Bone marrow (tissue), 2 donors: ENCODE measurements at places on chromosomes 5 and 9.

DNA sequence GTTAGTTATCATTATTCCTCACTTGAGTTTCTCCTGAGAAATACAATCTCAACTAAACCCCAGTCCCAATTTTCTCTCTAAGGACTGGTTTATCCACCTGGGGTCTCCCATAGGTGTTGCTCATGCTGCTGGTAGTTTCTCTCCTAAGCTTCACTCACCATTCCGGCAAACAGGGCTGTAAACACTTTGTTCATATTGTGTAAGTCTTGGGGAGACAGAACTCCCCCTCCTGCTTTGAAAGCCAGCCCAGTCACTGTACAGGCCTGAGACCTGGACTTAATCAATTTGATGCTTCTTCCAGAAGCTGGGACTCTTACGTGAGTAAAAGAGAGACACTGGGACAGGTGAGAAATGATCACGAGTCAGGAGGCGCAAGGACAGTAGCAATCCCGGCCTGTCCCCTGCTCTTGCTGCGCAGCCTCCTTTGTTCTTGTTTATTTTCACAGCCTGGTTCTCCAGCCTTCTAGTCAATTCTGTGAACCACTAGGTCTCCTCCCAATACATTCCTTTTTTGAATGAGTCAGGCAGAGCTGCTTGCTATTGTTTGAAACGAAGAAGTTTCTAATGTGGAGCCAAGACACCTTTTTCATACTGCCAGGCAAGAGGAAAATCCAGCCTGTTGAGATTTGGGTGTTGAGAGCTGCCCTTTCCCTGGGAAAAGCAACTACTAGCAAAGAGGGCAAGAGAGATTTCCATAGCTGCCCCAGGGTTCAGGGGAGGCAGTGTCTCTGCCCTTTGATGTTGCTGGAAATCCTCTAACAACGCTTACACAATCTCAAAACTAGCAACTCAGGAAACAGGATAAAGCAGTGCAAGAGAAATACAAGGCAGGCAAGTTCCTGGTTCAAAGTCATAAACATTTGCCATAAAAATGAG is 9.2 kb upstream of the SHROOM1 start:
- DNase-seq = no peak

DNA sequence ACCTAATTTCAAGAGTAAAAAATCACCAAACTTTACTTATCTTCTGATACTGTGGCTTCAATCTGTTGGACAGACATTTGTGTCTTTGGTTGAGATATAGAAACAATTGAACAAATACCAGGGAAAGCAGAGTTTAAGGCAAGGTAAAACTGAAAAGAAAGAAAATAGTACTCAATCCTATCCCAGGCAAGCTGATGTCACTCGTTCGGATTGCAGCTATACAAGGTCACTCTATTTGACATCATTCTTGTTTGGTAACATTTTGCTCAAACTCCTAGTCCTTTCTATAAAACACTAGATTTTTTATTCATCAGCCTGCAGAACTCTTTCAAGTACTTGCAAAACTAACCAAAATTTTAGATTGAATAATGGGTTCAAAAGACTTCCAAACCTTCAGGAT is 91.9 kb upstream of the ANKRD55 start:
- no peak for DNase-seq

- no peak for DNase-seq
Measured at GRCh38 chr9:127252410-127253318, 11.9 kb upstream of the GARNL3 start.

DNA sequence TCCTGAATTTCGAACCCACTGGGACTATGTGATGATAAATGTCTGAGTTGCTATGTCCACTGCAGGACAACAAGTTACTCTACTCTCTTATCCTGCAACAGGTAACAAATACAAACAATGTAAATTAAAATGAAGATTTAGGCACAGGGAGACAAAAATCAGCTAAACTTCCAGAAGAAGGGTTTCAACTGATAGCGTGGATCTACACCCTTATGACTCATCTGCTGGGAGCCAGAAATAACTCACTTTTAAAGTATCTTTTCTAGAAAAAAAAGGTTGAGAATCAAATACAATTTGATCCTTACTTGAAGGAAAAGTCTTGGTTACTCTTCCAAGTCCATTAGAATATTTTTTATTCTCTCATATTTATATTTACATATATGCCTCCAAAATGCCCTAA is 21.4 kb downstream of the PJA2 start:
- DNase-seq = no peak

GRCh38 chr5:55540024-55540423 is 5.3 kb upstream of the PLPP1 start:
- DNase-seq = no peak

- DNase-seq = no peak
Measured at GRCh38 chr9:138097501-138097991, 220.0 kb downstream of the CACNA1B start.

- DNase-seq = no peak
Measured at GRCh38 chr9:111102793-111103464, 64.7 kb upstream of the LPAR1 start.

- no peak for DNase-seq
Measured at GRCh38 chr9:89446261-89446960, 51.5 kb downstream of the SEMA4D start.

GRCh38 chr5:66929995-66930394 is 266.6 kb downstream of the CD180 start:
- no peak for DNase-seq

- no peak for DNase-seq
Measured at GRCh38 chr5:8884029-8884428, 661.8 kb downstream of the SEMA5A start.

DNA sequence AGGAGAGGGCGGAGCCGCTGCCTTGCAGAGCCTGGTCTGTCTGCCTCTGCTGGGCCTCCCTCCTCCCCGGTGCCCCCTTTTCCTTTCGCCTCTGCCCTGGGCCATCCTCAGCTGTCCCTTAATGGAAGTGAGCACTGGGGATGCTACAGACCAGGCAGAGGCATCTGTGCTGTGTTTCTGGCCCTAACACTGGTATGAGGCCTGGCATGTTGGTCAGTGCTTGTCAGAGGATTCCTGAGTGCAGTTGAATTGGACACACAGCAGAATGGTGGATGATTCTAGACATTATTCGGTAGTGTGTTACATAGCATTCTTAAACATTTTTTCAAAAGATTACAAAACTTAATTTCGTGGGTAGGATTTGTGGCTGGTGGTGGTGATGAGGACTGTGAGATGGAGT is 88.6 kb downstream of the EHMT1 start:
- no peak for DNase-seq

GRCh38 chr9:98101868-98102273 is 17.2 kb downstream of the TRIM14 start:
- no peak for DNase-seq

DNA sequence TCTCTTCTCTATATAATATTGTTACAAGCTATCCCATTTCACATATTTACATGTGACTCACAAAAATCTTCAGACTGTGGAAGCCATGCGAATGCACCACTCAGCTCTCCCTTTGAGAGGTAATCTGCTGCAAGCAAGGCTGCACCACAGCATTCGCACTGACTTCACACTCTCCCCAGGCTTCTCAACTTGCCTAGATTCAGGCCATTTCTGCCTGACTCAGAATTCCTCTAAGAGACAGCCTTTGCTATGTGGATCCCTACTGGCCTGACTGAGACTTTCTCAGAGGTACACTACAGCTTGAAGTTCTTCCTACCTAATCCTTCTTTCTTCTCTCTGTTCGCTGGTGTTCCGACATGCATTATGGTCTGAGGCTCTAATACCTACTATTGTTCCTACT is 21.1 kb upstream of the DMRTA1 start:
- no peak for DNase-seq

- DNase-seq = peak; percentile 3
Measured at GRCh38 chr5:14267991-14268708, 125.0 kb downstream of the TRIO start.

DNA sequence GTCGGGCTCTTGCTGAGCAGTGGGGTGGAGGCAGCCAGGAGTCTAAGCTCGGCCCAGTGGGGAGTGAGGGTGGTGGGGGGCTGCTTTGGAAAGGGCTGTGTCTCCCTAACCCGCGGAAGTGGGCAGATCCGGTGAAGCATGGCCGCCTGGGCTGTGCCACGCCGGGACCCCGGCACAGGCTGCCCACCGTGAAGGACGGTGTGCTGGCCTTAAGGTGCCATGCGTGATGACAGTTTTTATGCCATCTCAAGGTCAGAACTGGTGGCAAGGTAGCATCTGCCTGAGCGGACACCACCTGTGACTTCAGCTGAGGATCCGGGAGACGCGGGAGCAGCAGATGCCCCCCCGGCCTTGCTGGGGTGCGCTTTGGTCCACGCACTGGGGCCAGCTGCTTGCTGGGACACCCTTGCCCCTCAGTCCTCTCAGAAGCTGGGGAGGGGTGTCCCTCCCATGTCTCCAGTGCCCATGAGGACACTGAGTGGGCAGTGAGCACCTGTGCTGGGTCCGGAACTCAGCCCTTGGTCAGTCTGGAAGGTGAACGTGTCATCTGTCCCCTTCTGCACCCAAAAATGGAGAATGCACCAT is 53.9 kb downstream of the AHRR start:
- no peak for DNase-seq

- DNase-seq = no peak
Measured at GRCh38 chr5:55327281-55327680, 19.5 kb downstream of the MTREX start.

GRCh38 chr9:125761676-125762450 is 14.7 kb downstream of the PBX3 start:
- no peak for DNase-seq

- no peak for DNase-seq
Measured at GRCh38 chr5:34586117-34586885, 69.8 kb upstream of the RAI14 start.

GRCh38 chr5:127326431-127326830 is 35.8 kb downstream of the MEGF10 start:
- DNase-seq = no peak

DNA sequence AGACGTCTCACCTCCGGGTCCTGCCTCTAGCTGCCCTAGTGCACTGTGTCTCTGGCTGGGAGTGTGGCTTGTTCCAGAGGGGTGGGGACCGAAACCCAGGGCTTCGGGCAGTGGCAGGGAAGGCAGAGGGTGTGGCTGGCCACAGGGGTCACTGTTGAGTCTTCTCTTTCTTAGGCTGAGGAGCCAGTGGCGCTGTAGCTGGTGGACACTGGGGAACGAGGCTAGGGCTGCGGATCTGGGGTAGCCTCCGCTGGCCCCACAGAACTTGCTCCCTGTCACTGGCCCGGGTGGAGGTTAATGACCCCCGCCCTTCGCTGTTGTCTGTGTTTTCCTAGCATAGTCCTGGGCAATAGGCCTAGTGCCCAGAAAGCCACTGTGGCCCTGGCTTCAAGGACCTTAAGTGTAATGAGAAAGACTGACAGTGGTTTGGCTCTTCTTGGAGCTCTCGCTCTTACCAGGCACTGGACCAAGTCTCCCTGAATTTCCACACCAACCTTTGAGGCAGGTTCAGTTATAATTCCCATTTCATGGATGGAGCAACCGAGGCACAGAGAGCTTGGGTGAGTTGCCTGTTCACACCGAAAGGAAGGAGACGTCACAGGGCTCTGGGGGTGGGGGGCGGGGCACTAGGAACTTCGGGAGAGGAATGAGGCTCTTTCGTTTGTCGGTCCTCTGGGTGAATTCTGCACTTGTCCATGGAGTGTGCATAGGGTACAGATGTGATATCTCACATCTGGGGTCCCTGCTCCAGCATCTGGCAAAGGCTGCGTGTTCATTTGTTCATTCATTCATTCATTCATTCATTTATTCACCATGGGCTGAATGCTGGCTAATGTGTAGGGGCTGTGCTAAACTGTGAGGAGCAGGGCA is 4.8 kb upstream of the IER5L start:
- no peak for DNase-seq

DNA sequence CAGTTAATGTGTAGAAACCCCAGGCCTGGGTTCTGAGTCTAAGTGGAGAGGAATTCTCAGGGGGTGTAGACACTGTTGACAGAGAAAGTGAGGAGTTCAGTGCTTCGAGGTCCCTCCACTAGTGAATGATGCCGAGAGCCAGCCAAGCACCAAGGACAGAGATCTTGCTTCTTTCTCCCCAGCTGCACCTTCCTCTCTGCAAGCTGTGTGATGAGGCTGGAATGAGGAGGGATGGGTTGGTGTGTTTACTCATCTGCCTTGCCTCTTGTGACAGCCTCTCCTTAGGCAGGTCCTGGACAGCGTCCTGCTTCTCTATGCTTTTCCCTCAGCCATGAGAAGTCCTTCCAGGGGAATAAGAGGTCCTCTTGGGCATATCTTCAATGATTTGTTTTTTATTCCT is 35.3 kb downstream of the HNRNPH1 start:
- no peak for DNase-seq

DNA sequence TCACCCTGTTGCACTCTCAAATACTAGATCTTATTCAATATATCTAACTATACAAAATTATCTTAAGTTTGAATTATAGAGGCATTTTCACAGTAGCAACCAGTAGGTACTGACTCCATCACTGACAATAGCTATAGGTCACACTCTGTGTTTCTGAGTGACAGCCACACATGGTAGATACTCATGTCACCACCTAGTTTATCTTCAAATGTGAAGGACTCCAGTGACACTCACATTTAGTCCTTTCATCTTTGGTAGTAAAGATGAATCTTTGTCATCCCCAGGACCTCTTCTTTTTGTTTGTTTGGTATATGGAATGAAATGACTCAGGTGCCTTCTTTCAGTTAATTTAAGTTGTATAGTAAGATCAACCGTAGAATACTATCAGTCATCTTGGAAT is 102.5 kb upstream of the DHFR start:
- no peak for DNase-seq

GRCh38 chr5:74199436-74200210 is 440.9 kb downstream of the ENC1 start:
- DNase-seq = no peak

- DNase-seq = peak; percentile 35
Measured at GRCh38 chr9:38392235-38393127, at the start of gene ALDH1B1. ALDH1B1 (plus strand) TSS chr9:38392702; CDS start chr9:38395749, 3,047 bp downstream.

DNA sequence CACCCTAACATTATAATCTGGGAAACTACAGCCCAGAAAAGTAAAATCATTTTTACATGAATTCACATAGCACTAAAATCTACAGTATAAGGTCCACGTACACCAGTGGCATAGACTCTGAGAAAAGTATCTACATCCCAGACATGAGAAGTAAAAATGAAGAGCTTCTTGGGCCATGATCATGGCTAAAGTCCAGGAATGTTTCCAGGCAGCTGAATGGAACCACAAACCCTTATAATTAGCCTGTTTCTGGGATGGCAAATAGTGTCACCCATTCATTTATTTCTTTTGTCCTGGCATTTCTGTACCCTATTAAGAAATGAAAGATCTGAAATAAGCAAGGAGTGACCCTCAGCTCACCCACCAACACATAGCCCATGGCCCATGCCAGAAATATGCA is 217.9 kb downstream of the SPOCK1 start:
- DNase-seq = no peak

DNA sequence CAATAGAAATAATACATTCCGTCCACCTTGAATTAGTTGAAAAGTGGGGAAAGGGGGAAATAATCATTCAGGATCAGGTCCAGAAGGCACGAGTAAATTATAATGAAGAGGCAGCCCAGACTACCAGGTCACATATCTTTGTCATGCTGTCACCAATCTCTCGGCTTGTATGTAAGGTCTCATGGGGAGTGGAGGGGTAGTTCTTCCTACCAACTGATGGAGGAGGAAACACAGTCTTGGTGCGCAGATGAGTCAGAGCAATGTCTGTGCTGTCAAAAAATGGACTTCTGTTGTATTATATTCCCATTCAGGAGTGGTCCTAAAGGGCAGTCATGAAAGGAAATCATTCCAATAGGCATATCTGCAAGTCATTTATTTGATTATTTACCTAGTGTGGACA is 164.2 kb upstream of the PTGER4 start:
- DNase-seq = peak; percentile 59

- DNase-seq = no peak
Measured at GRCh38 chr5:132748522-132749000, 1.3 kb downstream of the CCNI2 start.
